ENCODE measurements at places on chromosomes 16 and 17.

DNA sequence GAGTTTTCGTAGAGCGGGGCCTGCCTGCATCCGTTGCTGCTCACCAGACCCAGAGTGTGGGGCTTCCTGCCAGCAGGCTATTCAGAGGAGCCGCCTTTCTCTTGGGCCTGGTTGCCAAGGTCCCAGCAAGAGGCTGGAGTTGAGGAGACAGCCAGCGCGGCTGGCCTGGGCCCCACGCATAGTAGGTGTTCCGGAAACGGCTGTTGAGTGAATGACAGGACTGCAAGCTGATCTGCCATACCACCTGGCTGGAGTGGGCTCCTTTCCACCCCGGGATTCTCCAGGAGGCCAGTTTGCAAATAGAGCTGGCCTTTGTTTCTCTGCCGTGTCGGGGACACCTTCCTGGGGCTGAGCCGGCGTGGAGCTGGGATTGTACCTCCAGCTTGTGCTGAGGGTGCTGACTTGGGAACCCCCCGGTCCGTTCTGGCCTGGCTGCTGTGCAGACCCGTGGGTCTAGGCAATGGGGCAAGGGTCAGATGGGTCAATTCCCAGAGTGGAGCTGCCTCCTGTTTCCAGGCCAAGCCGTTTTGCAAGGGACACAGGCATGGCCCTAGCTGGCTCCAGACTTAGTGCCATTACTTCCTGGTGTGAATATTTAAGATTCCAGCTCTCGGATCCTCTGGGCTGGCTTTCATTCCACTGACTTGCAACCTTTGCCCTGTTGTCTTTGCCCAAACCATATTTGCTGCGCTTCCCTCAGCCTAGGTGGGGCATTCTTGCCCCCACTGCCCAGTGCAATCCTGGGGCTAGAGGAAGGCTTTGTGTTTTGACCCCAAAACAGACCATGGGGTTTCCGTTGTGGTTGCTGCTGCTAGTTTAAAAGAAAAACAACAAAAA, 68.8 kb downstream of the CMIP start:
- no peak for DNase-seq

GRCh38 chr17:27530764-27531391, 74.6 kb downstream of the KSR1 start:
- no peak for DNase-seq

- peak; percentile 72 for DNase-seq
Measured at GRCh38 chr17:18217412-18218015, 7.9 kb upstream of the LLGL1 start.

- DNase-seq = no peak
Measured at GRCh38 chr17:9451934-9452333, 123.7 kb downstream of the STX8 start.

DNA sequence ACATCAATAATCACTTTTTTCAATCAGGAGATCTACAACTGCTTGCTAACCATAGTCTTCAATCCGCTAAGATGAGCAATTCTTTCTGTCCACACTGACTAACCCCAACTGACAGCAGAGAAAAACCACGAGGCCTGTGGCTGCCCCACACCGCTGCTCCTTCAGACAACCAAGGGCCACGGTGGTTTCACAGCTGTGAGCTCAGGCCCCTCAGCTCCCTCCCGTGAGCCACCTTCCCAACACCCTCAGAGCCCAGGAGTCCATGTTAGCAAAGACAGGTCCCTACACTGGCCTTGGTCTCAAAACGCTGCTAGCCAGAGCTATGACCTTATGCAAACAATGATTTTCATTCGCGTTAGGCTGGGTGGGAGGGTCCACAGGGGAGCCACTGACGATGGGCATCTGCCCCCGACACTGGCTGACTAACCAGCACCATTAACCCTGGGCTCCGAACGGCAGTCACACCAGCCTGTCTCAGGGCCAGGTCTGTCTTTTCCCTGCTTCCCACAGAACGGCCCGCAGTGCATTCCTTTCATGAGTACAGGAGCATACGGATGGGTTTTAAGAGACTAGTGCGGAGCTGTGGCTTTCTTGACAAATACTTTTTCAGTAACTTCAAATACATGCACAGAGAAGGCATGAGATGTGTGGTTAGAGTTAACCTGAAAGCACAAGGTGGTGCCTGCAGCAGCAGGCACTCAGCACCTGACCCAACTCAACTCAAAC, 67.3 kb downstream of the ANKRD11 start:
- DNase-seq = no peak

- no peak for DNase-seq
Measured at GRCh38 chr16:67734731-67735201, 15.7 kb upstream of the GFOD2 start.

- no peak for DNase-seq
Measured at GRCh38 chr16:12011565-12011964, 35.0 kb downstream of the SNX29 start.

DNA sequence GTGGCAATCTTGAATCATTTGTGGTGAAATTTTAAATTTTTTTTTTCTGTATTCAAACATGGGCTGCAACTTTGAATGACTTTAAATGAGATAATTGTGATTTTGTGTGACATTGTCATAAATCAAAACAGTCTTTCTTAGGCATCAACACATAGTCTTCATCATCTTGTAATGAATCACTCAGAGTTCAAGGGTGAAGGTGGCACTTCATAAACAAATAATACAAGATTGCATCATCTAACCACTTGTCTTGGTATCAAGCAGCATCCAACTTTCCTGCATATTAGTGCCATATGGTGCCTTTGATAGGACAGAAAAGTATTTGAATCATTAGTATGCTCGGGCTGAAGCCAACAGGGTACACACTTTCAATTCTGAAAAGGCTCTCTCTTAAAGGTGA, 392.4 kb upstream of the GOT2 start:
- DNase-seq = no peak

- DNase-seq = no peak
Measured at GRCh38 chr16:17154981-17155380, 315.8 kb downstream of the XYLT1 start.

Measured in SHP77 (cell line).